Non-pigmented ciliary epithelial cell (primary cell): ENCODE measurements at places on chromosomes 2 and 18.

- no peak for DNase-seq
Observed at GRCh38 chr2:167177196-167177595, 288.9 kb downstream of the XIRP2 start.

GRCh38 chr18:70578480-70578879 lies 289.6 kb downstream of the SOCS6 start:
- DNase-seq, result no peak

DNA sequence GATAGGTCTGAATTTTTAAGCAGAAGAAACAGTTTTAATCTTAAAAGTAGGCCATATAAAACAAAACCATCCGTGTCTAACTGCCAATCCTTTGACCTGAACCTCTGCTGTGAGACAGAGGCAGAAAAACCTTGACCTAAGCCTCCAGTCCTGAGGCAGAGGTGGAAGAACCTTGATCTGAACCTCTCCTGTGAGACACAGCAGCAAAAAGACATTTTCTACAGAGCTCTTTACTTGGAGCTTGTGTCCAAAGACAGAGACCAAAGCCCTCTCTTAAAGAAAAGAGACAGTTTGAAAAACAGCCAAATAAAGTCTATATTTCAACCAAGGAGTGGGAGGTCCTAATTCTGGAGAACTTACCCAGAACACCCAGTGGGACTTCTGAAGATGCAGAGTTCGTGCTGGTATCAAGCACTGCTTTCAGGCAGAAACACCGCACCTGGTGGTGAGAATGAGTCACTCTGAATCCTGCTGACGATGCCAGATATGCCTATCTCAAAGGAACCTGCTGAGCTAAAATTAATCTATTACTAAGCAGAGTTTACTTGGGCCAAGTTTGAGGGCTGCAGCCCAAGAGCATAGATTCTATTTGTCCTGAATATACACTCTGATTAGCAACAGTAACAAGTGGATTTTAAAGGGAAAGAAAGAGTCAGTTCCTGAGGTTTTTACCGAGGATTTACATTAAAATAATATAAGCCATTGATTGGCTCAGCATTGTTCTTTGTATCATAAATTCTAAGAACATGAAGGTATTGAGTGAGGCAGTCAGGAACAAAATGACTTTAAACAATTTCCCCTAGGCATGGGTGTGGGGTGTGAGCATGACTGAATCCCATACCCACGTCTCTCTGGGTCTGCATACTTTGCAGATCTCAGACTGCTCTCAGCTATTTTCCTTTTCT lies 806.4 kb downstream of the TRIB2 start:
- peak; percentile 20 for DNase-seq

DNA sequence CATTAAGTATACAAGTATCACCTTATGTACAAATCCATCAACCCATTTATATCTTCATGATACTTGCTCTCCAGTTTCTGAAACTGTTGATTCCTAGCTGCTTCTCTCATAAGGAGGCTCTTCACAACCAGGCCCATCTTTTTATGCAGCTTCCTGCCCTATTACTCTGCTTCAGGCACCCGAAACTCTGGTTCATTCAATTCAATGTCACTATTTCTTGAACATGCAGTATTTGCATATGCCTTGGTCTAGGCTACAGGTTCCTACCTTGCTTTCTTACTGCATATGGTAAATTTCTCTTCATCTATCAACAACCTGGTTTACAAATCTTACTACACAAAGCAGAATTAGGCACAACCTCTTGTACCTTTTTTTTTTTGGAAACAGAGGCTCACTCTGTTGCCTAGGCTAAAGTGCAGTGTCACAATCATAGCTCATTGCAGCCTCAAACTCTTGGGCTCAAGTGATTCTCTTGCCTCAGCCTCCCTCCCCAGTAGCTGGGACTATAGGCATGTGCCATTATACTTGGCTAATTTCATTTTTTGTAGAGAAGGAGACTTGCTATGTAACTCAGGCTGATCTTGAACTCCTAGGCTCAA lies 2.7 kb upstream of the CDKL4 start:
- no peak for DNase-seq
